NCI-H526 (cell line): ENCODE measurements at places on chromosomes 2 and 18.

- no peak for DNase-seq
Observed at GRCh38 chr2:70549064-70549710, 4.4 kb downstream of the TGFA start.

- no peak for DNase-seq
Observed at GRCh38 chr2:33015421-33016142, 68.8 kb downstream of the LTBP1 start.

DNA sequence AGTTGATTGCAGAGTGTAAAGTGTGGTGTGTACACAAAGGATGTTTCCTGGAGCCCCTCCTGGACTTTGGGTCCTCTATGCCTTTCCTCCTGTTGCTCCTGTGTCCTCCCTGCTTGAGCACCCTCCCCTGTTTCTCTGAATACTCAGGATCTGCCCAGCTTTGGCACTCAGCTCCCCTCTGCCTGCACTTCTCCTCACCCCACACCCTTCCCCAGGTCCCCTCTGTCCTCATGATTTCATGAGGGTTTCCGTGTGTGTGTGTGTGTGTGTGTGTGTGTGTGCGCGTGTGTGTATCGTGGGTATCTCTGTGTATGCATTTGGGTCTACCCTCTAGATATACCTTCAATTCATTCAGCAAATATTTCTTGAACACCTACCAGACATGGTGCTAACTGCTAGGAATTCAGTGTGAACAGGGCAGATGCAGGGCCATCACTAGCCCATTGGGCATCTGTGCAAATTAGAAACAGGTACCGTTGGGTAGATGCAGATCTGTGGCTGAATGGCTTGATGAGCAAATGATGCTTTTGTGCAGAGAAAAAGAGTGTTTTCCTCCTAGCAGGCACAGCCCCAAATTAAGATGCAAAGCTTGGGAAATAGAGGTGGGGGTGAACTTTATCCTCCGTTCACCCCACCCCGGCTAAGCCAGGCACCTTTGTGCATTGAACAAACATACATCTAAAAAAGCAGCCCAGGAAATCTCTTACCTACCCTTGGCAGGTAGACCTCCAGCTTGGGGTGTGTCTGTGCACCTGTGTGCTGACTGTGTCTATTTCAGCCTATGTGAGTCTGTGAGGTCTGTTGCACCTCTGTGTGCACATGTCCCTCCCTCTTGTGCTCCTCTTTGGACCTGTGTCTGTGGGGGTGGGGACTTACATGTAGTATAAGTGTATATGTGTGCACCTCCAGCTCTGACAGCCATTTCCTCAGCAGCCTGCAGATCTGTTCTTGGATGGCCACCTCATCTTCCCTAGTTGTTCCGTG, 60.0 kb upstream of the EPAS1 start:
- no peak for DNase-seq

DNA sequence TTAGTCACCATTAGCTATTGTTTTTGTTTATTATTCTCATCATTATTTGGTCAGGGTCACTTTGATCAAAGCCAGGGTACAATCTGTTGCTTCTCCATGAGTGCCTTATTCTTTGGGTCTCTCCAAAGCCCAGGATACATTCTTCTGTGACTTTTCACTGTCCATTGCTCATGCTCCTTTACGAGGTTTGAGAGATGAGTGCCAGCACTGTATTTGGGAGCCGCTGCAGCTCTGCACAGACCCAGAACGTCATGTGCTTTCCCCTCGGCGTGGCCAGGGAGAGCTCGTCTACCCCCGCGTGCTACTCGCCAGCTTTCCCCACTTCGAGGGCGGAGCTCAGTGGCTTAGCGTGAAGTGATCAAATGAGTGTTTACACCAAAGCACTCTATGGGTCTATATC, 123.7 kb downstream of the COL6A3 start:
- DNase-seq: no peak

- no peak for DNase-seq
Observed at GRCh38 chr2:134737671-134738070, 18.9 kb upstream of the TMEM163 start.
